Stimulated activated CD8-positive, alpha-beta memory T cell treated with anti-CD3 and anti-CD28 coated beads, Interleukin-7, amount 100 ng/mL, for 1 hour (primary cell): ENCODE measurements at places on chromosomes 2 and 18.

DNA sequence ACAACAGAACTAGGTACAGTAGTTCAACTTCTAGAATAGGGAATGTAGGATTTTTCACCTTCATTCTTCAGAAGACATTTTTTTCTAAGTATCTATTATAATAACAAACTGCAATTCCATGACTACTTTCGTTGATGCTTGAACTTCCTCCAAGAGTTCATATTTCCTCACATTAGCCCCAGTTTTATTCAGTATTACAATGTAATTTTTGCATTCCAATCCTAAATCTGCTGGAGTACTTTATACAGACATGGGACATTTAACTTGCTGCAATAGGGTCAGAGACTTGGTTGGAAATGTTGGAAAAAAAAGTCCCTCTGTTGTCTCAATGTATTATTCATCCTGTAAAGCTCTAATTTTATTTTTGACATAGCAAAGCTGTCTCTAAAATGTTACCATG is 19.6 kb upstream of the FTCDNL1 start:
- no peak for DNase-seq

DNA sequence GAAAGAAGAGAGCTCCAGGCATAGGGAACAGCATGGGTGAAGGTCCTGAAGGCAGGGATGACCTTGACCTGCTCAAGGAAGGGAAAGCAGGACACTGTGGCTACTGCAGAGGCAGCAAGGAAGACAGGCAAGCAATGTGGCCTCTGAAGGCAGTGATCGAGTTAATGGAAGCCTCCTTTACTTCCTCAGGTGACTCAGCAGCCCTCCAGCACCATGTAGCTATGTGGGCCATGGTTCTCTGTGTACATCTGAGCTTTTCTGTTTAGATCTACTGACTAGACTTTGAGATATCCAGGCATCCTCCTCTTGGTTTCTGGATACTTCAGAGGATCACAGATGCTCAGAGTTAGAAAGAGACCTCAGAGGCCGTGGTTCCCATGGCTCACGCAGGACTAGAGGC is 107.3 kb upstream of the PID1 start:
- DNase-seq, result no peak

DNA sequence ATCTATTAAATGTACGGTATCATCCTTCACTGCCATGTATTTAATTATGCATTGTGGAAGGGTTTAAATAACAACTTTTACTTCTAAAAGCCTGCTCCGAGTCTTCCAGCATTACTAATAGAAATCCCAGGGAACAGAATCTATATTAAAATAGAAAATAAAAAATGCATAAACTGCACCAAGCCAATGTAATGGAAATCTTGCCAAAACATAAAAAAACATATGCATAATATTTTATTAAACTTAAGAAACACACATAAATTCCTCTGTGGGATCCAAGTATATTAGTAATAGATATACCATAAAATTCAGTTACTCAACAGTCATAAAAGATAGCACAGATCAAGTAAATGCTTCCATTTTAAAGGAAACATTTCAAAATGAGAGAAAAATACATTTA is 175.6 kb downstream of the TDRD15 start:
- no peak for DNase-seq

GRCh38 chr18:7839548-7839947 is 272.4 kb downstream of the PTPRM start:
- no peak for DNase-seq

DNA sequence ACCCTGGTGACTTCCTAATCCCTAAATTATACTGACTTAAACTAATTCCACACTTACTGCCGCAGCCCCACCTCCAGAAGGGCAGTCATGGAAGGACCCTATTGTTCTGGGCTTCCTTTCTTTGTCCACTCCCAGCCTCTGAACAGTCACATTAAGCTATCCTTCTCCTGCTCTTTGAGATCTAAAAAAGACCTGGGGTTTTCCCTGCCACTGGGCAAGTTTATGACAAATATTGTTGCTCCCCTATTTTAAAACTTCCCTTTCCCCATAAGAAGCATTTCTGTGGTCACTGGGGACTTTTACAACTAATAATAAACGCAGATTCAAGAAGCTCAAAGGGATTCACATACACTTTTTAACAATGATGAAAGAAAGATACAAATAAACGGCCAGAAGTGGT is 47.2 kb upstream of the XPO1 start:
- DNase-seq, result no peak

GRCh38 chr2:176076796-176077195 is 7.0 kb downstream of the EVX2 start:
- no peak for DNase-seq

DNA sequence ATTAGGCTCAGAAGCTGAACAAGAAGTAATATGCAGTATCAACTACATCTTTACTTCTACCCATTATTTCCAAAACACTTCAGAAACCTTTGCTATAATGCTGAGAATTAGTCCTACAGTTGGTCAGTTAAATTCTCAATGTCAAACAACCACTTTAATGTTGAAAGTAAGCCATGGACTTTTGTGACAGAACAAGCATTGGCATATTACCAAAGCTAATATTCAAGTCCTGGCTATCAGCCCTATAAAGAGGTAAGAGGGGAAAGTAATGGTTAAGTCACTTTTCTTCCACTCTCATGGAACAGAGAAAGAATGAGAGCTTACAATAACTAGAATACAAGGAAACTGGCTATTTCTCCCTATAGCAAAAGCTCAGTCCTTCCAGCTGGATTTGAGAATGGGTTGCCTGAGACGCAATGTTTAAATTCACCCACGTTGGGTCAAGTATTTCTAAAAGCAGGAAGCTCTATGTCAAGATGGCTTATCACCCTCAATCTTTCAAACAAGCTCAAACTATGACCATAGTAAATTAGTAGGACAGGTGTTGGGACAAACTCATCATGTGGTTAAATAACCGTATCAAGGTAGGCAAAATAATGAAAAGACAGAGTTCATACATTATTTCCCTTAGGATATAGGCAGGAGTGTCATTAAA is 31.4 kb upstream of the MFSD6 start:
- DNase-seq, result no peak

DNA sequence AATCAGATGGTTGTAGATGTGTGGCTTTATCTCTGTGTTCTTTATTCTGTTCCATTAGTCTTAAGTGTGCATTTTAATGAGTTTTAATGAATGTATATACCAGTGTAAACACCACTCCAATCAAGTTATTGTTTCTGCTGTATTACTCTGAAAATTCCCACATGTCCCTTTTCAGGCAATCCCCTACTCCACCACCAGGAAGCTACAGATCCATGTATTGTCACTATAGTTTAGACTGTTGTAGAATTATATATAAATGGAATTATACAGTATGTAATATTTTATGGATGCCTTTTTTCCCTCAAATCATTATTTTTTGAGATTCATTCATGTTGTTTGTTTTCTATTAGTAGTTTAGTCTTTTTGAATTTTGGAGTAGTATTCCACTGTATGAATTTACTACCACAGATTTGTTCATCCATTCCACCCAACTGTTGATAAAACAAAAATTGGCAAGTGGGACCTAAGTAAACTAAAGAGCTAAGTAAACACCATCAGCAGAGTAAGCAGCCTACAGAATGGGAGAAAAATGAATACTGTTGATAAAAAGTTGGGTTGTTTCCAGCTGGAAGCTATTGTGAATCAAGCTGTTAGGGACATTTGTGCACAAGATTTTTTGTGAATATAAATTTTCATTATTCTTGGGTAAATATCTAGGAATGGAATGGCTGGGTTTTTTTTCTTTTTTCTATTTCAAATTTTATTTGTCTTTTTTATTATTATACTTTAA is 262.0 kb downstream of the CAMKMT start:
- DNase-seq, result no peak

- DNase-seq, result no peak
Measured at GRCh38 chr18:59502274-59503175, 143.5 kb upstream of the LMAN1 start.

DNA sequence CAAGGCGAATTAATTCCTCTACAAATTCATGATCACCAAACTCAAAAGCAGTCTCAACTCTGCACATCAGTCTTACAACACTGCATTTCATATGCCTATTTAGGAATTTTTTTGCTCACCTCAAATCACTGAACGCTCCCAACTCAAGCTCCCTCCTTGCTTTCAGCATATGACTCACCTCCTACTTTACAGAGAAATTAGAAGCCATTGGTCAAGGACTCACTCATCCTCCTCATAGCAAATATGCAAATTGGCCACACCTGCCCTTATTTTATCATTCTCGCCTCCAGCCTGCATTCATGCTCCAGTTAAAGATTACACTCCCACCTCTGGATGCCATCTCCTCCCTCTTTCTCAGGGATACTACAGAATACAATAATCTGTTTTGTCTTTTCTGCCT is 148.8 kb downstream of the MBD2 start:
- no peak for DNase-seq

DNA sequence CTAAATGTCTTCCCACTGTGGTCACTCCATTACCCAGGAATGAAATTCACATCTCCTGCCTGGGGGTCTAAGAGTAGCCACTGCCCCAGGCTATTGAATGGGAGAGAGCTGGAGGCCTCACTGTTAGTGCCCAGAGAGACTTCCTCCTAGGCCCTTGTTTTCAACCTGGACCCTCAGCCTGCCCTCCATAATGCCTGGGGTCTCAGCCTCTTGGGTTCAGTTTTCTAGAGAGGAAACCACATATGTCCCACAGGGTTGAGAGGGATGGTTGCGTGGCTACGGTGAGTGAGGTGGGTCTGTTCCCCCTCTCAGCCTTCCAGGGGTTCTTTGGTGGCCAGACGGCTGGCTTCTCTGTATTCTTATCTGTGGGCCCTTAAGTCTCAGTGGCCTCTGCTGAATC is 43.4 kb downstream of the SPATS2L start:
- DNase-seq, result no peak

- DNase-seq, result no peak
Measured at GRCh38 chr2:167181134-167181533, 292.9 kb downstream of the XIRP2 start.

DNA sequence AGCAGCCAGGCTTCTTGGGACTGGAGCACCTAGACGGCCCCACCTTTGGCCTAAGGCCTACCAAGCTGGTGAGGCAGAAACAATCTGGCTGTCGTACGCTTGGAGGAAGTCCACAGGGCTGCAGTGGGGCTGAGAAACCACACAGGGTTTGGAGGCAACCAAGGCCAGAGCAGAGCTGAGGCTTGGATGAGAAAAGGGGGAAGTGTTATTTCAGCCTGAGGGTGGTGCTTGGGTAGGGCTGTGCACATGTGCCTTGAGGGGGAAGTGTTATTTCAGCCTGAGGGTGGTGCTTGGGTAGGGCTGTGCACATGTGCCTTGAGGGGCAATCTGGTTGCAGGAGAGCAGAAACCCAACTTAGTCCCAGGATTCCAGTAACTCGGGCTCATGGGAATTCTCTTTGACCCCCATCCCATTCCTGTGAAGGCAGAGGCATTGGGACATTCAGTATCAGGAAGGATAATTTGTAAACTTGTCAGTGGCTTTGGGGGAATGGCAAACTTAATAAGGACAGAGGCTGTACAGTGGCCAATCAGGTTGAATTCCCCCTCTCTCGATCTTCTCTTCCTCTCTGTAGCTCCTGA is 971 bp upstream of the FBXO41 start:
- no peak for DNase-seq

DNA sequence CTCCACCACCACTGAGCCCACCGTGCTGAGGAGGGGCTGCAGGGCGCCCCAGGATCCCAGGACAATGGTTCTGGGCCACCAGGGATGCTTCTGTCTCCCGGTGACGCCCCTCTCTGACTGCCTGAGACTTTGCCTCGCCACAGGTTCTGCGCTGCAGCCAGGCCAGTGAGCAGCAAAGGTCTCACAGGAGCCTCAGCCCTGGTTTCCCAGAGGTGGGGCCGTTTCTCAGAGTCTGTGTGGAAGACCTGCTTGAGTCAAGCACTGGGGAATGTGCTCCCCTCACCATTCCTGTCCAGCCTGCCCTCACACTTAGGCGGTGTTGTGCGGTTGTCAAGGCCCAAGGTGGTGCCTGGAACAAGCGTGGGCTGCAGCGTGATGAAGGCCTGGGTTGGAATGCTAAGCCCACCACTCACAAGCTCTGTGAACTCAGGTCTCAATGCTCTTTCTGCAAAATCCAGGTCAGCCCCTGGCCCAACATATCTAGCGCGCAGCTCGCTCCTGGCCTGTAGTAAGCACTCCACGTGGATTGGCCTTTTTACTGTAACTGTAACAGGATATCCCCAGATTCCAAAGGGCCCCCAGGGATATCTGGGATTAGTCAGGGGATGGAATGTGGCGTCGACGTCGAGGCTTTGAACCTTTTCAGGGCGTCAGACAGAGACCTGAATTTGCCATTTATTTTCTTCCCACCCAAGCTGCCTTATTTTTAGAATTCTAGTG is 47.6 kb downstream of the PLB1 start:
- no peak for DNase-seq
